Right ventricle myocardium superior (tissue), 1 donor: ENCODE measurements at places on chromosomes 6 and 20. TPM values are rescaled to one million over a fixed set of nuclear protein-coding genes. Genes with fewer than 3 reads are reported as not detected.

The F13A1 gene
- total RNA-seq, result 136 TPM

The CPNE5 gene
- 10.0 TPM for total RNA-seq

The DEFB124 gene
- total RNA-seq, result not detected

The ZCCHC3 gene
- 11.8 TPM for total RNA-seq

DNA sequence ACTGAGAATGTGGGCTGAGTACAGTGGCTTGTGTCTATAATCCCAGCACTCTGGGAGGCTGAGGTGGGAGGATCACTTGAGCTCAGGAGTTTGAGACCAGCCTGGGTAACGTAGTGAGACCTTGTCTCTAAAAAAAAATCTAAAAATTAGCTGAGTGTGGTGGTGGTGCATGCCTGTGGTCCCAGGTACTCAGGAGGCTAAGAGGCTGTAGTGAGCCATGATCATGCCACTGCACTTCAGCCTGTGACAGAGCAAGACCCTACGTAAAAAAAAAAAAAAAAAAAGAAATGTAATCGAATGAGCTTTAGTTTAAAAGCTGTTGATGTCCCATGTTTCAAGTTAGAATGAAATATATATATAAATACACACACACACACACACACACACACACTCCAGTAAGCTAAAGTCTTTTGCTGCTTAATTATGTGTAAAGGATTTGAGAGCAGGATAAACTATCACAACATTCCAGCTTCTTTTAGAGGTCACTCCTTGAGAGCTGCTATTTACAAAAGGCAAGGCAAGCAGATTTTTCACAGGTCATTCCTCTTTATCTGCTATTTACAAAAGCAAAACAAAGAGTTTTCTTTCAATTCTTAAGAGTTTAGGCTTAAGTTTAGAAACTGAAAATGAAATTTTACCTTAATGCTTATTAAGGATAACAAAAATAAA is 4.7 kb upstream of the MICAL1 start:
- no peak for DNase-seq

The RIMS4 gene
- 0.13 TPM for total RNA-seq

DNA sequence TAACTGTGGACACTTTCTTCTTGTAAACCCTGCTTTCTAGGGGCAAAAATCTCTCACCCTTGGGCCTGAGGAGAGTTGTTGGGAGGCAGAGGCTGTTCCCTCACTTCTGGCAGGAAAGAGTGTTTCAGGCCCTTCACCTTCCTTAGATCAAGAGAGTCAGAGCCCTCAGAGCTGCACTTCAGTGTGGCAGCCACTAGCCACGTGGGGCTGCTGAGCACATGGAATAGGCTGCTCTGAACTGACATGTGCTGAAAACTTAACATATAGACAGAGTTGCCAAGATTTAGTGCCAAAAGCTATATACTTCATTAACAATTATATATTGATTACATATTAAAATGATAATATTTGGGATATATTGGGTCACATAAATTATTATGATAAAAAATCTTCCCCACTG is 4.4 kb upstream of the LMBRD1 start:
- no peak for DNase-seq

DNA sequence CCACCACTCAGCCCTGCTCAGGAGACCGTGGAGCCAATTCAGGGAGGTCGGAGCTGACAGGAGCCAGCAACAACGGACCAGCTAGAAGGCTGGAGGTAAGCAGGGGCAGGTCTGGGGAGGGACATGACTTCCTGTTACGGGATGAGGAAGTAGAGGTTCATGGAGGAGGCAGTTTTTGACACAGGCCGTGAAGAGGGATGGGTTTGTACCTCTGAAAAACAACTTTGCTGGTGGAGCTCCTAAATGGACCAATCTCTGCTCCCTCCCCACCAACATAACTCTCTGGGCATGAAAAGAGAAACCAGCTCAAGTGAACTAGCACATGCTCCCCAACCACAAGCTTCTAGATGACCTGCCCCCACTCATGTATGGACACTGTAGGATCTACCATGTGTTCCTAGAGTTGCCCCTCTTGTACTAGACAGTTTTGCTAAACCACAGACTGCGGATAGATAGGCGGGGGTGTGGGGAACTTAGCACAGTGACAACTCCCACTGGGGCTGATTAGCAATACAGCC is 31.4 kb downstream of the RALGAPA2 start:
- no peak for DNase-seq

The PLCB4 gene
- total RNA-seq, result 27.4 TPM

- DNase-seq, result no peak
These were observed 203.4 kb upstream of the KCNQ5 start for GRCh38 chr6:72418495-72418894.

- DNase-seq, result no peak
These were observed 177.4 kb upstream of the THEMIS start for GRCh38 chr6:128078276-128078675.

The SLC22A23 gene
- total RNA-seq, result 5.4 TPM

The TNFRSF6B gene
- 0.32 TPM for total RNA-seq

GRCh38 chr6:8079126-8079525 is 14.9 kb upstream of the BLOC1S5 start:
- no peak for DNase-seq

GRCh38 chr20:1397710-1398109 is 4.9 kb upstream of the FKBP1A start:
- no peak for DNase-seq

DNA sequence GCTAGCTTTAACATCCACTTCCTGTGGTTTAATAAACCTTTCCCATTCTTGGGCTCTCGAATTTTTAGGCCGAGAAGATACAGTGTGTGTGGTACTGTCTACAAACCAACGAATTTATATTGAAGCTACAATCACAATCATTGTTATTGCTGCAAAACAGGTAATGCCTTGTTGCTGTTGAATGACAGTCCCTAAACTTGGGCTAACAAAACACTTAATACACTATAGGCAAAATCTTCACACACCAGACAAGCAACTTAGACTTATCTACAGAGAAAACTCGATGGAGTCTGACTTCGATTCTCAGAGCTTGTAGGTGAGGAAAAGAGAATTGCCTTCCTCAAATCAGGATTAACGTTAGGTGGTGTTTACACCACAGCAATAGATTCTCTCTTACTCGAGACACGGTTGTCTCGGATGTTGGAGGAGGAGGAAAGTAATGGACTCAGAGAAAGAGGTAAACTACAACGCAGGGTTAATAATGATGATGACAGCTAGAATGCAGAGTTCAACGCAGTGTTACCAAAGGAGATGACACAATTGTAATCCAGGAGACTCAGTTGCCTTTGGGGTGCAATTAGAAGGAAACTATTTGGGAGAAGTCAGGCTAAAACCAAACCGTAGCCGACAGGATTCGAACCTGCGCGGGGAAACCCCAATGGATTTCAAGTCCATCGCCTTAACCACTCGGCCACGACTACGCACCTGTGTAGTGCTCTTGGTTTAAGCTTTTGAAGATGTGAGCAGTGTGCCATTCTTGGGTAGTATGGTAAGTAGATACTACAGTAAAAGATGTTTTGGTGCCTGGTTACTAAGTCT is 32.5 kb upstream of the ZNF184 start:
- DNase-seq, result no peak

GRCh38 chr6:93416571-93417420 is 2.6 kb downstream of the EPHA7 start:
- peak; percentile 42 for DNase-seq
